Fibroblast of skin of back (primary cell): ENCODE measurements at places on chromosomes 16 and 17.

GRCh38 chr17:45394913-45395568, 37.6 kb downstream of the ARHGAP27 start:
- DNase-seq, result peak; percentile 83

- peak; percentile 71 for DNase-seq
These were observed 52.6 kb downstream of the USP22 start for GRCh38 chr17:20989991-20990855.

DNA sequence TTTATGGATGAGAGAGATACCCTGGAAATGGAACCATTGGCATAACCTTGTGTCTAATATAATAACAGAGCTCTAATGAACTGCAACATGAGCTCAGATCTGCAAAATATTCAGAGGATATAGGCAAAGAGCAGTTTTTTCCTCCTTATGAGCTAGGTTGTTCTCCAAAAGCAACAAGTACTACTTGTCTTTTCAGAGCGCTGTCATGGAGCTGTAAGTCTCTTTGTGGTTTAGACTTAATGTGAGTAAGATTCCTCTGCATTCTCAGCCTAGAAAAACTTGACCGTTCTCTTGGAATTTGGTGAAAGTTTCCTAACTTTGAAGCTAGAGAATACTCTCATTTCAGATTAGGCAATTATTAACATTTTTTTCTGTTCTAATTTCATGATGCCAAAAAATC, 85.2 kb downstream of the FTO start:
- peak; percentile 84 for DNase-seq

DNA sequence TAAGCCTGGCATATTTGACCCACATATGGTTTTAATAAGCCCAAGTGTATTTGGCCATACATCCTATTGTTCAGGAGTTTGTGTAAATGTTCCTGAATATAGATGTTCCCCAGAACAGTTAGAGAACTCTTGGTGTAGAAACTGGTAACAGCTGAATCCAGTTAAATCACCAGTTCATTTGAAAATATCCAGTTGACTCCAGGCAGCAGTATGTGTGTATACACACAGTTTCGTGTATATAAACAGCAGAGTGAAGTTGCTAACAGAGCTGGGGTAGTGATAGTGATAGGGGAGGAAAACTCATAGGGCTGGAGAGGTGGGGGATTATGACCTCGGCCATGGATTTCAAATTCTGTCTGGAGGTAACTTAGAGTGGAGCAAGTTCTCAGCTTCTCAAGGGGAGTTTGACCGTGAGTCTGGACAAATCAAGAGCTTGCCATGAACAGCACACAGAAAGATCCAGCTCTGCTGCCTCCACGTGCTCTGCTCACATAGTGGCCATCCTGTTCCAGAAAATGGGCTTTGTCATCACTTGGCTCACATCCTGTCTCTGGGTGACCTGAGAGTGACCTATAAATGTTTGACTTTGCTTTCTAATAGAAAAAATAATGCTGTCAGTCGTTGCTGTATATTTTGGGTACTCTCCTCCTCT, 30.6 kb upstream of the MMD start:
- peak; percentile 76 for DNase-seq

DNA sequence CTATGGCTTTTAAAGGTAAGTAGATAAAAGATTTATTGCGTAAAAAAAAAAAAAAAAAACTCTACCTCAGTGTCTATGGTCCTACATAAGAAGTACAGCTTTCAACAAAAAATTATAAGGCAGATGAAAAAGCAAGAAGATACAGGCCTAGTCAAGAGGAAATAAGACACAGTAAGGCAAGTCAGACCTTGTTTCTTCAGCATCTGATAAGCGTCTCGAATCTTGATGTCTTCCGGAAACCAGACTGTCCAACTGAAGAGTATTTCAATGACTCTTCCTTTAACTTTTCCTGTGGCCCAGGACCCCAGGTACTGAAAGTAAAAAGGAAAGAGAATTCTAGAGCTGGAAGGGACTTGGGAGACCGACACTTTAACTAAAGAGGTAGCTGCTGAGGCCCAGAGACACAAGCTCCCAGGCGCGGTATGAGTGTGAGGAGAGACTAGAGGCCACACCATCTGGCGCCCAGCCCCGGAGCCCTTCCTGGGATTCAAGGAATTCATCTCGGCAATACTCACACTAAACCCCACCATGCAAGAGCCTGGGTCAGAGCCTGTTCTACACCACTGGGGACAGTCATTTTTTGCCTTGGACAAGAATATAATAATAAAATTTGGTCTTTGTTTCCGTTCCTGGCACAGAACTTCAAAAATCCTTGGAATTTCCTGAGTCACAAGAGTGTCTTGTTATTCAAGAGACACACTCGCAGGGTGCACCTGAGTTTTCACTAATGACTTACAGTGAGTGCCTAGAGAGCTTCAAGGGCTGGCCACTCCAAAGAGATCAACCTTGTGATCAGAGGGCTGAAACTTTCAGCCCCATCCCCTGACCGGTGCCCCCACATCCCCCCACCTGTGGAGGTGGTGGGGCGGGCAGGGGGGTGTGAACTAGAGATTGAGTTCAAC, 18.6 kb downstream of the GGA2 start:
- DNase-seq, result peak; percentile 67

- DNase-seq, result no peak
These were observed 69.8 kb downstream of the PRKCA start for GRCh38 chr17:66372182-66372581.

DNA sequence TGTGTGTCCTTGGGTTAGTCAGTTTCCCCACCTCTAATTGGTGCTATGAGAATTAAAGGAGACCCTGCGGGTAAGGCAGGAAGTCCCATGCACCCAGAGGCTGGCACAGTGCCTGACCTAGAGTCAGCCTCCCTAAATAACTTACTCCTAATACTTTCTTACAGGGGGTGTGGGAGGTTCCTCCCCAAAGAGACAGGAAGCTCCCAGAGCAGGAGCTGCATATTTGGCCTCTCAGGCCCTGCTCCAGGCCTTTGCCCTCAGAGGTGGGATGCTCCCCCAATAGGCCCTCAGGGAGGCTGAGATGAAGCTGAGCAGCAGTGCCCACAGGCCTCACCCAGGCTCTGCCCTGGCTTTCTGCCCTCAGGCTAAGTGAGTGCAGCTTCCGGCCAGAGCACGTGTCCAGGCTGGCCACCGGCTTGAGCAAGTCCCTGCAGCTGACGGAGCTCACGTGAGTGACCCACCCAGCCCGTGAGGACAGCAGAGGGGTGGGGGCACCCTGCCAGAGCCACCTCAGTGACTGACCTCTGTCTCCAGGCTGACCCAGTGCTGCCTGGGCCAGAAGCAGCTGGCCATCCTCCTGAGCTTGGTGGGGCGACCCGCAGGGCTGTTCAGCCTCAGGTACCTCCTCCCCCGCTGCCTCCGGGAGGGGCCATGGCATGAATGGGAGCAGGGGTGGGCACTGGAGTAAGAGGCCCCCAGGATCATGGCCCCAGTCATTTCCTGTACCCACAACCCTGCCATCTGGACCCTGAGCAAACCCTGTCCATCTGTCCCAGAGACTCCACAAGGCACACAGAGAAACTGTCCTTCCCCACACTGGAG, 31.1 kb upstream of the CPNE2 start:
- DNase-seq, result peak; percentile 71

- DNase-seq, result no peak
These were observed 806 bp downstream of the TBX21 start for GRCh38 chr17:47733674-47734410.

GRCh38 chr16:60142619-60143347, 1408.7 kb upstream of the GOT2 start:
- peak; percentile 79 for DNase-seq

GRCh38 chr17:46159686-46160085, 33.5 kb downstream of the KANSL1 start:
- DNase-seq, result peak; percentile 34

DNA sequence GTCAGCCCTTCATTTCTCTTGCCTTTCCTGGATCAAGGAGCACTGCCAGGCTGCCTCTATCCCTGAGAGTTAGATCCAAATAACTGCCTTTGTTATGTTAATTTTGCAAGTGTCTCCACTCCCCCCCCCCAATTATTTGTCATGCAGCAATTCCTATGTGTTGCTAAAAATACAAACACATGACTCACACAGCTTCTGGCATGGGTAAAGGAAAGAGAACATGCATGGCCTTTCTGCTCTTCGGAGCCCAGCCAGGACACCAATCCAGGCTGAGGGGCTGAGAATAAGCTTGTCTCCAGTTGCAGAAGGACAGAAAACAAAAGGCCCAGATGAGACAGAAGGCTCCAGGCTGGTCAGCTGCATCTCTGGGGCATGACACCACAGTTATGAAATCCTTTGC, 148.0 kb upstream of the TNRC6C start:
- peak; percentile 70 for DNase-seq

DNA sequence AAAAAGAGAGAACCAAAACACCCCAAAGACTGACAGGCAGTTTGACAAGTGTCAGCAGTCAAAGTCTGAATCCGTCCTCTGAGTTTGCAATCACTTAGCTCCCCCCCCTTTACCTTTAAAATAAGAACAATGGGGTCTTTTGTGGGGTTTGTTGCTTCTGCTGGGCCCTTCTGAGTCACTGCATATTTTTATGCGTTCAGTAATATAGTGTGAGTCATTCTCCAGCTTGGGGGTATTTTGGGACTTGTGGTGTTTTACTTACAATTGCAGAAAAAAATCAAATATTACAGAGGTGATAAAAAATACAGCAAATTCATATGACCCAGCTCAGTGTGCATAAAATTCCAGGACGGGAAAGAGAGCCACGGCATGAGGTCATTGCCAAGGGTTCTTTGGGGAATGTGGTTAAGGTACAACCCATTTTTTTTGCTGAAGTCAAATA, 120.1 kb downstream of the CYLD start:
- peak; percentile 81 for DNase-seq

DNA sequence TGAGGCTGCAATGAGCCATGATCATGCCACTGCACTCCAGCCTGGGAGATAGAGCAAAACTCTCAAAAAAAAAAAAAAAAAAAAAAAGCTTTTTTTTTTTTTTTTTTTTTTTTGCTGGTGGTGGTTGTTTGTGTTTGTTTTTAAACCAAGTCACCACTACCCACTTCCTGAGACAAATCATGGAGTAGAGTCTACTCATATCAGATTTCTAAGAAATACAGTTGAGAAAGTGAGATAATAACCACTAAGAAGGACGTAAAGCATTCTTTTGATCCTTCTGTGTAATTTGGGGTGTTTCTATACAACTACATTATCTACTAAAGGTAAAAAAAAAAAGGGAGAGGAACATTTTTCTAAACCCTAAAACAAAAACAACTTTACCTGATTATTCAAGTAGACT, 38.0 kb downstream of the AXIN2 start:
- no peak for DNase-seq

- DNase-seq, result no peak
These were observed 9.6 kb downstream of the DLX3 start for GRCh38 chr17:49985310-49985990.

GRCh38 chr16:76906552-76906951, 284.4 kb upstream of the MON1B start:
- DNase-seq, result no peak

DNA sequence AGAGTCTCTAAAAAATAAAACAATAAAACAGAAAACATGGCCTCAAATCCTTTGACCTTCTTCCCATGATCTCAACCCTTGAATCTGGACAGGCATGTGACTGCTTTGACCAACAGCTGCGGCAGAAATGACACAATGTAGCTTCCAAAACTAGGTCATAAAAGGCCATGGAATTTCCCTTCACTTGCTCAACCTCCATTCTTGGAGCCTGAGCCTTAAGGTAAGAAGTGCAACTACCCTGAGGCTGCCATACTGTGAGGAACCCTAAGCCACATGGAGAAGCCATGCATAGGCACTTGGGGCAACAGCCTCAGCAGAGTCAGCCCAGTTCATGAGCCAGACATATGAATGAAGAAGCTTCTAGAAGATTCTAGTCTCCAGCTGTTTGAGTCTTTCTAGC, 75.7 kb upstream of the BRD7 start:
- no peak for DNase-seq

- DNase-seq, result no peak
These were observed 185.9 kb downstream of the C16orf95 start for GRCh38 chr16:87131061-87131995.

DNA sequence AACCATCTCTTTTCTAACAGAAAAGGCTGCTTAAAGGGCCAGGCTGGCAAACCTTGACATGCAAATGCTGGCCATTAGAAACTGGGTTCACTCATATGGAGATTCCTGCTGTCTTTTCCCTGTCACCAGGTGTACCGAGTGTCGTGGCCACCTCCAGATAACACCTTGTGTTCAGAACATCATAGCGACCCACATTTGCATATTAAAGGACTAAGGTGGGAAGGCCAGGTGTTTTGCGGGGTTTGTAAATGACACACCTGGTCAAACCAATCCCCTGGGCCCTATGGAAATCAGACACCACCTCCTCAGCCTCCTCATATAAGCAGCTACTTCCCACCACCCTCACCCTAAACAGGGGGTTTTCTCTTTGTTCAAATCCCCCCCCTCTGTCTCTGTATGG, 2.5 kb upstream of the AIPL1 start:
- DNase-seq, result no peak

- DNase-seq, result no peak
These were observed 81.9 kb downstream of the AIPL1 start for GRCh38 chr17:6352801-6353560.

- no peak for DNase-seq
These were observed 20.3 kb downstream of the HASPIN start for GRCh38 chr17:3744014-3744413.

DNA sequence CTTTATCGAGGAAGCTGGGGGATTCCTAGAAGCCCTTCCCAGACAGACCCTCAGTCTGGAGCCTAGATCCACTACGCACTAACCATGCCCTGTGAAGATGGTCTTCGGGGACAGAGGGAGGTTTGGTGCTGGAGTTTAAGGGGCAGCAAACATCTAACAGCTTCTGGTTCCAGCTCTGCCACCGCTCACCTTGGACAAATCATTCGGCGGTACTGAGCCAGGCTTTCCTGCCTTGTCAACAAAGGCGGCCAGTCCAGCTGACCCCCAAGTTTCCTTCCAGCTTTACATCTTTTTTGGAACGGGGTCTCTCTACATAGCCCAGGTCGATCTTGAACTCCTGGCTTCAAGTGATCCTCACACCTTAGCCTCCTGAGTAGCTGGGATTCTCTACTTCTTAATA, 369 bp upstream of the GJD3 start:
- no peak for DNase-seq

DNA sequence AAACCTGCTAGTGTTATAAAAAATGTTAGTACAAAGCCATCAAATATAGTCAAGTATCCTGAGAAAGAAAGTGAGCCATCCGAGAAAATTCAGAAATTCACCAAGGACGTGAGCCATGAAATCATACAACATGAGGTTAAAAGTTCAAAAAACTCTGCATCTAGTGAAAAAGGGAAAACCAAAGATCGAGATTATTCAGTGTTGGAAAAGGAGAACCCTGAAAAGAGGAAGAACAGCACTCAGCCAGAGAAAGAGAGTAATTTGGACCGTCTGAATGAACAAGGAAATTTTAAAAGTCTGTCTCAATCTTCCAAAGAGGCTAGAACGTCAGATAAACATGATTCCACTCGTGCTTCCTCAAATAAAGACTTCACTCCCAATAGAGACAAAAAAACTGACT, 31.7 kb downstream of the RBBP6 start:
- DNase-seq, result no peak

GRCh38 chr17:21025451-21025850, 17.4 kb downstream of the USP22 start:
- peak; percentile 86 for DNase-seq

DNA sequence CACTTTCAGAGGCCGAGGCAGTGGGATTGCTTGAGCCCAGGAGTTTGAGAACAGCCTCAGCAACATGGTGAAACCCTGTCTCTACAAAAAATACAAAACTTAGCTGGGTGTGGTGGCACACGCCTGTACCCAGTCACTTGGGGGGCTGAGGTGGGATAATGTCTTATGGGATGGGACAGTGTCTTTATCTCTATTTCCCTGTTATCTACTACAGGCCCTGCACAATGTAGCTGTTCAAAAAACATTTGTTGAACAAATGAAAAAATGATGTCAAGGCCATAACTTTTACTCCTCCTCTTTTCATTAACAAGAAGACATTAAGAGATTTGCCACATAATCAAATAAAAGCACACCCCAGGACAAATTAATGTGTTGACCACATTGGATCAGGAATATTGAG, 13.8 kb downstream of the TUBG1 start:
- no peak for DNase-seq
